Chondrocyte (in vitro differentiated cells): ENCODE measurements at places on chromosomes 12 and 14. TPM values are rescaled to one million over a fixed set of nuclear protein-coding genes. Genes with fewer than 3 reads are reported as not detected.

Gene MSI1
- total RNA-seq, result 2.5 to 2.8 TPM (median 2.6 TPM) in 3 replicates

Gene SIX6
- not detected in 3 replicates for total RNA-seq

Gene TMEM233
- not detected in 3 replicates for total RNA-seq

Gene GPD1
- 0.46 TPM in 1 of 3 replicates, not detected in the others for total RNA-seq

Gene KLHDC1
- total RNA-seq, result 3.3 to 7.2 TPM (median 4.5 TPM) in 3 replicates

Gene PRIMA1
- total RNA-seq, result not detected in 3 replicates

Gene MTERF2
- total RNA-seq, result 7.0 to 12.3 TPM (median 7.5 TPM) in 3 replicates

Gene PRH1
- 7.2 to 13.6 TPM (median 12.1 TPM) in 3 replicates for total RNA-seq

Gene OTOGL
- total RNA-seq, result 0.25 to 0.92 TPM in 2 of 3 replicates, not detected in the other

Gene COQ10A
- 9.0 to 15.6 TPM (median 9.8 TPM) in 3 replicates for total RNA-seq

Gene TRHDE
- 0.34 to 1.2 TPM (median 0.87 TPM) in 3 replicates for total RNA-seq

Gene DIO3
- total RNA-seq, result not detected in 3 replicates

DNA sequence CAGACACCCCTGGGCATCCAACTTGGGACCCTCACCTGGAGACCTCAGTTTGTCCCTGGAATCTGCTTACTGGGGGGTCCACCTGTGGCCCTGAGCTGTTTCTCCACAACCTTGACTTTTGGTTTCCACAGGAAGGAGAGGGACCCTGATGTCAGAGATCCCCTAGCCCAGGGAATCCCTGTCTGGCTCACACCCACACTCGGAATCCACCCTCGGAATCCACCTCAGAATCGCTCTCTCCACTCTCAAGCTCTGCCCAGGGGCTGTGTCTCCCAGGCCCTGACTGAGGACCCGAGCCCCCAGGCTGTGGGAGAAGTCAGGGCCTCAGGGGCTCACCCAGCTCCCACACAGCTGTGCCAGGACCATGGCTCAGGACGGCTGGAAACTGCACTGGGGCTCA lies 17.4 kb downstream of the LTBP2 start:
- DNase-seq, result no peak

DNA sequence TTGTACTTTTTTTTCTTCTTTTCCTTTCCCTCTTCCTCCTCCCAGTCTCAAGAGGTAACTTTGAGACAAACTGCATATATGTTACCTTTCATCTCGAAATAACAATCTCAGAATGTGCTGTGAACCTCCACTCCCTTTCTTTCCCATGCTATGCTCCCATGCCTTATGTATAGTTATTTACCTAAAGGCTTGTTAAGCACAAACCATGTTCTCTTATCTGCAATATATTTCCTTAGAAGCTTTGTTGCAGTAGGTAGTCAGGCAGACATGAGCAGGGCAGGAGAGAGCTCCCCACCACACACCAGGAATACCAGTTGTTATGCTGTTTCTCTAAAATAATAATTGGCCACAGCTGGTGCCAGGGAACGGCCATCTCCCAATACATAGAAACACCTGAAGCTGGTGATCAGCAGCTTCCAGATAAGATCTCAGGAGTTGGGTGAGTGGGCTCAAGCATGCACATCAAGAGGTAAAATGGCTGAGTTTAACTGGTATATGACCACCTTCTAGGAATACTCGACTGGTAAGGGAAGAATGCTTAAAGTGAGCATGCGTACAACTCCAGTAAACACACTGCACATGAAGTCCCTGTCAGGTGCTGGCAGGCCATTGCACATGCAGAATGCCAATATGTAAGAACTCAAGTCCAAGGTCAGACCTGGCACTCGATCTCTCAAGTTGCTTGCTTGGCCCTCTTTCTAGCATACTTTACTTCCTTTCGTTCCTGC lies 14.8 kb upstream of the DHRS2 start:
- no peak for DNase-seq

DNA sequence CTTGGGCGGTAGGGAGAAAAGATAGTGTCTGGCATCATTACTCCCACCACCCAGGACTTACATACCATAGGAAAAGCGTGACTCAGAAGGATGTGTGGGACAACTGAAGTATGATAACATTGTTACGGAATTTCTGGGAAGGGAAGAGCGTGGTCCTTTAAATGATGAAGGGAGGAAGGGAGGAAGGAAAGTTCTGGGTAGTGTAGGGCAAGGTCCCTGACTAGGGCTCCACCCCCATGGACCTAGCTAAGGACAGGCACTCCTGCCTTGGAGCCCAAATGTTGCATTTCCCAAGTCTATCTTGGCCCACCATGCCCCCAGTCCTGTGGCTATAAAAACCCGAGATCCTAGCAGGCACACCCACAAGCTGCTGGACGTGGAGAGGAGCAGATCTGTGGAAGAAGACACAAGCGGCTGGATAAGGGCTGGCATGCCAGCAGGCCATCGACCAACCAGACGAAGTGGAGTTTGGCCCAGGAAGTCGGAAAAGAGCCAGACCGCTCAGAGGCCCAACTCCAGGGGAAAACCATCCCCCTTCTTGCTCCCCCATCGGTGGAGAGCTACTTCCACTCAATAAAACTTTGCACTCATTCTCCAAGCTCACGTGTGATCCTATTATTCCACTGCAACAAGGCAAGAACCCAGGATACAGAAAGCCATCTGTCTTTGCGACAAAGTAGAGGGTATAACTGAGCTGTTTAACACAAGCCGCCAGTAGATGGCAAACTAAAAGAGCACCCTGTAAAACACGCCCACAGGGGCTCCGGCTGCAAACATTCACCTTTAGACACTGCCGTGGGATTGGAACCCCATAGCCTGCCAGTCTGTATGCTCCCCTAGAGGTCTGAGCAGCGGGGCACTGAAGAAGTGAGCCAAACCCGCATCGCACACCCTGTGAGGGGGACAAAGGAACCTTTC lies 23.0 kb upstream of the RAB21 start:
- no peak for DNase-seq

DNA sequence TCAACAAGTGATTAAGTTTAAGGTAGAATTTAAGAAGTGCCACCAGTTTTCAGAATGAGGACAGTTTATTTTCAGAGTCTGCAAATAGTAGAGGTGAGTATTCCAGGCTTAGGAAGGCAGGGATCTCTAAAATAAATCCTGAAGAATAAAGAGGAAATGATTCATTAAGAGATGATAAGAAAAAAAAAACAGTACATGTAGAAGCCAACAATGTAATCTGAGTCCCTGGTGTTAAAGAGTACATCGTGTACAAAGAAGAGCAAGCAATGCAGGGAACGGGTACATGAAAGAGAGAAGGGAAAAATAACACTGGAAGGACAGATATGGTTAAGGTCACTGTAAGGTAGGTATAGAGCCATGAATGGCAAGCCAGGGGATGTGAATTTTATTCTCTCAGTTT lies 95.2 kb upstream of the FOXG1 start:
- no peak for DNase-seq

GRCh38 chr14:95197551-95197950 lies 40.2 kb upstream of the DICER1 start:
- DNase-seq, result no peak

GRCh38 chr14:72774141-72774540 lies 119.8 kb downstream of the DPF3 start:
- no peak for DNase-seq

DNA sequence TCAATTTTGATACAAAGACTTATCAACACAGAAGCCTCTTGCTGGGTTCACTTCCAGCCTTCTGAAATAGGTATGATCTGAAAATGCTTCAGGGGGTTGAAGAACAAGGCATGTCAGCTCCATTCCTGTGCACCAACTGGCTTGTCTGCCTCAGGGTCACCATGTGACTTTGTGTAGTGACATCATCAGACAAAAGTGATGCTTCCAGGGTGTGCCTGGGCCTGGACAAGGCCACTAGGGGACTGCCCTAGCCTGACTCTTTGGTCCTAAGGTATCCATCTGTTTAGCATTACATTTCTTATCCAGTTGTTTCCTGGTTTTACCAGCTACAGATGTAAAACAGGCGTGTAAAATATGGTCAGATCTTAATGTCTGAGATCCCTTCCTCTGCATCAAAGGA lies 155.6 kb downstream of the CAND1 start:
- no peak for DNase-seq

DNA sequence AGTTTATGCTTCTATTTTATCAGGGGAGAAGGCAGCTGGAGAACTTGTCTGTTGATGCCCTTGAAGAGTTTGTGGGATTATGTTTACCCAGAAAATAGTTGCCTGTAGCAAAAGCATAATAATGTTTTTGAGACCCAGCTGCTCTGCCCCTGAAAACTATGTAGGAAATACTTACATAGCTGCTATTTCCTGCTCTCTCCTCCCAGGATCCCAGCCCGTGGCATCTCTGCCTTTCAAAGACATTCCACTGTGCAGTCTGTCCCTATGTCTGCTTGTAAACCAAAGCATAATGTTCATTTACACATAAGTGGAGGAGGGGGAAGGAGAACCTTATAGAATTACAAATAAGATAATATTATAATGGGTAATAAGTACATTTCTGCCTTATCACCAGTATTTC lies 198.7 kb downstream of the SYT1 start:
- DNase-seq, result no peak

DNA sequence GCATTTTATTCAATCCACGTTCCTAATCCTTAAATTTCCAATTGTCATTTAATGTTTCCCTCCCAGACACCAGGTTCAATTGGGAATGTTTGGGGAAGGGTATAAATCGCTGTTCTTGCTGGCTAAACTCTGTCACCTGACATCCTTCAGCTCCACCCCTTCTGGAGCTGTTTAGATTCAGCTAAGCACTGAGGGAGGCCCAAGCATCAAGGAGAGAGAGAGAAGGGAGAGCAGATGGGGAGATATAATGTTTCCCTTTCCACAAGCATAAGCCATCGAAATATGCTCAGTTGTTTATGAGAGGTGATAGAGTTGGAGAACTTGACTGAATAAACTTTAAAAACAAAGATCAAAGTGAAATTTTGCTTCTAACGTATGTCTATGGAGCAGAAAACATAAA lies 1.8 kb downstream of the ABCC9 start:
- no peak for DNase-seq

- no peak for DNase-seq
Measured at GRCh38 chr14:71135911-71136310, 228.7 kb downstream of the PCNX1 start.

- no peak for DNase-seq
Measured at GRCh38 chr12:120951-121350, 54.4 kb downstream of the IQSEC3 start.

DNA sequence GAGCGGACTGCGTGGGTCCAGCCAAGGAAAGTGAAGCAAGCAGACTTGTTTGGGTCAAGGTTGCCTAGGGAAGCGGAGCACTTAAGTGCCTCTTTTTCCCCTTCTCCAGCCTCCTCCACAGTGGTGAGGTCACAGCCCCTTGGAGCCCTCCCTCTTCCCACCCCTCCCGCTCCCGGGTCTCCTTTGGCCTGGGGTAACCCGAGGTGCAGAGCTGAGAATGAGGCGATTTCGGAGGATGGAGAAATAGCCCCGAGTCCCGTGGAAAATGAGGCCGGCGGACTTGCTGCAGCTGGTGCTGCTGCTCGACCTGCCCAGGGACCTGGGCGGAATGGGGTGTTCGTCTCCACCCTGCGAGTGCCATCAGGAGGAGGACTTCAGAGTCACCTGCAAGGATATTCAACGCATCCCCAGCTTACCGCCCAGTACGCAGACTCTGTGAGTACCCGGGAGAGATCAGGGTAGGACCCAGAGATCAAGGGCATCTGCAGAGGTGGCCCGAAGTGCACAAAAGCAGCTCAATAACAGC lies at the start of gene TSHR:
Gene TSHR (plus strand): TSS at position 206 of the 526 bp plus-strand sequence. CDS start 60 bp downstream, at position 266.
- DNase-seq, result no peak

GRCh38 chr12:33000016-33000415 lies 103.4 kb upstream of the PKP2 start:
- no peak for DNase-seq

GRCh38 chr12:131860472-131861260 lies 32.5 kb downstream of the MMP17 start:
- peak; percentile 78 for DNase-seq

DNA sequence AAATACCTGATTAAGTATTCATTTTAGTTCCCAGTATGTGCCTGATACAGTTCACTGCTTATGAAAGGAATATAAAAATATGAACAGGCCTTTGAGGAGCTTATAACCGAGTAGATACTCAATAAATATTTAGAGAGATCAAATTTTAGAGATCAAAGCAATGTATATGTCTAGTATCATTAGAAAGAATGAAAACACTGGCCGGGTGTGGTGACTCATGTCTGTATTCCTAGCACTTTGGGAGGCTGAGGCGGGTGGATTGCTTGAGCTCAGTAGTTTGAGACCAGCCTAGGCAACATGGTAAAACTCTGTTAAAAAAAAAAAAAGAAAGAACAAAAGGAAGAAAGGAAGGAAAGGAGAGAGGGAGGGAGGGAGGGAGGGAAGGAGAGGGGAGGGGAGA lies 113.2 kb upstream of the EEA1 start:
- DNase-seq, result no peak

- no peak for DNase-seq
Measured at GRCh38 chr14:50402965-50403364, 6.3 kb upstream of the CDKL1 start.

- DNase-seq, result no peak
Measured at GRCh38 chr12:3928538-3929184, 55.5 kb upstream of the PARP11 start.

DNA sequence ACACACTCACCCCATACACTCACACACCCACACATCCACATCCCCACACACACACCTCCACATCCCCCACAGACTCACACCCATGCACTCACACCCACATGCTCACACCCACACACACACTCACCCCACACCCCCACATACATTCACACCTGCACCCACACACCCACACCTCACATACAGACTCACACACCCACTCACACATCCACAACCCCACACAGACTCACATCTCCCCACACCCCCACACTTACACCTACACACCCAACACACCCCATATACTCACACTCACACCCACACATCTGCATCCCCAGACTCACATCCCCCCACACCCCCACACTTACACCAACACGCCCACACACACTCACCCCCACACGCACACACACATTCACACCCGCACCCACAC lies 171.8 kb downstream of the GLT1D1 start:
- DNase-seq, result no peak

DNA sequence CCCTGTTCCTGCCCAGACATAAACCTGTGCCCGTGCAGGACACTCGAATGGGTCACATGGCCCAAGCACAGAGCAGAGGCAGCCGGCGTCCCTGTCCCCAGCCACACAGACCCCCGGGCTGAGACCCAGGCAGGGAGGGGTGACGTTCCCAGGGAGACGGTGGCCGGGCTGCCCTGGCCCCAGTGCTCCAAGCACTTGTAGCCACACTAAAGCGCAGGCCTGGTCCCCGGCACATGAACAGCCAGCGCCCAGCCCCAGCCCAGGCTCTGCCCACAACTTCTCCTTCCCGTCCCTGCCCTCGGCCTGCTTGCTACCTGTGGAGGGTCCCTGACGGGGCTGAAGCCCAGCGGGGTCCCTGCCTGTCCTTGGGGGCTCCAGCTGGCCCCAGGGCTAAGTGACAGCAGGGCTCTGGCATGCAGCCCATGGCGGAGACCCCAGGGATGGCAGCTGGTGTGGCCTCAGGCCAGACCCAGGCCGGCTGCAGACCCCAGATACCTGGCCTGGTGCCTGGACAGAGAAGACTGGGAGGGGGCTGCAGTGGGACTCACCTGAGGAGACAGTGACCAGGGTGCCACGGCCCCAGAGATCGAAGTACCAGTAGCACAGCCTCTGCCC lies 338.4 kb downstream of the TMEM121 start:
- DNase-seq, result peak; percentile 87

DNA sequence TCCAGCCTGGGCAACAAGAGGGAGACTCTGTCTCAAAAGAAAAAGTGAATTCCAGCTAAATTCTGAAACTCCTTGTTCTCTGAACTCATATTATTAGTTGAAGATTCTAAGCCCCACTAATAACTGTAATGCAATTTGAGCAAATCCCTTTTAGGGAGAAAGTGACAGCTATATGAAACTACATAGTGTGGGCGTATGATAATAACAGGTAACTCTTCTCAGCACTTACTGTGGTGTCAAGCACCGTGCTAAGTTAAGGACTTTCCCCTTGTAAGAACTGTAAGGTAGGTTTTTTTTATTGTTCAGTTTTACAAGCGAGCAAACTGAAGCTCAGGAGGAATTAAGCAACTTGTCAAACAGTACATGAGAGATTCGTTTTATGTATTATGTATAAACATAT lies 5.4 kb downstream of the ANKRD13A start:
- DNase-seq, result no peak
